ENCODE measurements at places on chromosomes 2 and 18.

DNA sequence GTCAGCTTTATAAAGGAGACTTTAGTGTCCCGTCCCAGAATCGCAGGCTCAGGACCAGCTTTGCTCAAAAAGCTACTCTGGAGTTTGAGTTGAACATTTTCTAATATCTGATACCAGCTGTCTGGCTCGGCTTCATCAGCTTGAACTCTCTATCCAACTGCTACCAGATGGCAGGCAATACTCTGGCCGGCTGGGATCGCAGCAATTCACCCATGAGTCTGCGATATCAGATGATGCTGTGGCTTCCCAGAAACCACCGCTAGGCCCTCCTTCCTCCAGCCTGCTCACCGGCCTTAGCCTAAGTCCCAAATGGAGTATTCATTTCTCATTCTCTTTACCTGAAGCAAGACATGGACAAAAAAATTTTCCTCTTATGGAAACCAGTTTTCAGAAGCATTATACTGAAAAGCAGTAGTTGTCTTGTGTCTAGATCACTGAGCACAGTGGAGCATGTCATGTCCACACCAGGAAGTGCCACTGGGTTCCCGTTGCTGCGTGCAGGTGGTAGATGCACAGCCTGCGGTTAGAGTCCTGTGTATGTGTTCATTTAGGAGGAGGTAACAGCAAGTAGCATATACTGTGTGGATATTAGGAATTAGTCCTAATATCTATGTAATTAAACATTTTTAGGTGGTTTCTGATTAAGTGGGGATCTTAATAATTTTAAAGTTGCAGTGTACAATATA lies 162.0 kb upstream of the SOX11 start:
- DNase-seq: no peak

DNA sequence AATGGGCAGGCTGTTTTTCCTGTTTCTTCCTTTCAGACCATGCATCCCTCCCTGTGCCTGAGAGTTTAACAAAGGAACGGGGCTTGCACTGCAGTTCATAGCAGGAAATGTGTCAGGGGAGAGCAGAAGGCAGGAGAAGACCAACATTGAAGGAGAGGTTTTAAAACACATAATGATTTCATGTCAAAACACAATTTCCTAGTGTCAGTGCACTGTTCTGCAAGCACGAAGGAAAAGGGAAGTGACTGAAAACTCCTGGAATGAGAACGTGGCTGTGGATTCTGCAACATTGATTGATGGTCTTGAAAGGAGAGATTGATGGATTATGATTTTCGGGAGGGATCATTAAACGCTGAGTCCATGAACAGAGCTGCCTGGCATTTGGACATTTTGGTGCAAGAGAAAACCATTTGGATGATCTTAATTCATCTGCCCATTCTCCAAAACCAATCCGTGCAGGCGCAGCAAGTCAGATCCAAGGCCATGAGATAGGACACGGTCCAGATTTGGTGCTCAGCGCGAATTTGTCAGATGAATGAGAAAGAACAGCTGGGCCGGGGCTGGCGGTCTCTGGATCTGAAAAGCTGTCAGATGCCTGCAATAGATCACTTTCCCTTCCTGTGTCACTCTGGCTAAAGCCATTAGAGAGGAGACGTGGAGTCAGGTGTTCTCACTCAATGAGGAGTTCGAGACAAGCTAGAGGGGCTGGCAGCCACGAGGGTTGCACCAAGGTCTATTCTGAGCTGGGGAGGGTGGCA lies 38.4 kb downstream of the C1QL2 start:
- DNase-seq: no peak

DNA sequence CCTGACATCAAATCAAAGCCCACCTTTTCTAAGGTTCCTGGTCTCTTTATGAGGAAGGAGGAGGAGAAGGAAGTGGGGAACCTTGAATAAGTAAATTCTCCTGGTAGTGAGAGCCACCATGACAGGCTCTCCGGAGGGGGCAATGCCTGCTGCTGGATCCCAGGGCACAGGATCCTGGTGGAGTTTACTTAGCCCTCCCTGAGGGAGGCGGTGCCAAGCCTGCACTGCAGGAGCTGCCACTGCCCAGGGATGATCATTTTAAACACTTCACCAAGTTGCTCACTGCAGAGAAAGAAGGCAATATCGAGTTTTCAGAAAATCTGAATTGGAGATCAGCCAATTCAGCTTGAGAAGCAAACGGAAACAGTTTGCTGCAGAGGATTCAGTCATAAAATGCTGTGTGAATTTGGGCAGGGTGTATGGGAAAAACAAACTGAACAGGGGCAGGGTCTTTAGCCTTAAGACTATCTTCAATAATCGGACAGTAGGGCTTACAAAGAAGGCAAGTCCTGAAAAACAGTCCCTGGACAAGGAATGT lies 200.7 kb downstream of the RAD51AP2 start:
- DNase-seq: no peak

GRCh38 chr2:62738981-62739936 lies 33.7 kb downstream of the EHBP1 start:
- no peak for DNase-seq

DNA sequence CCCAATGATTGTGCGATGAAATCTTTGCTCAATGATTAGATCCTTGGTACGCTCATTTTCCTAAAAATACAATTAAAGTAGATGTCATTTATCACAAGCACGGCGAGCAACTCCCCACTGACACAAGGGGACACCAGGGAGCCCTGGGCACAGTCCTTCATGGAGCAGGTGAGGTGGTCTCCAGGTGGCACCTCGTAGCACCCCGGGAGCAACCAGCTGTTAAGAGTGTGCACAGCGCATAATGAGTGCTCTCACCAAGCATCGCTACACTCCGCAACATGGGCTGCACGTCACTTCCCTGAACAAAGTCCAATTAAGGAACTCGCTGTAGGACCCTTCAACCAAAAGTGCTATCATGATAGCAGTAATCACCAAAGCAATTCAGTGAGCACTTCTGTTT lies 59.8 kb downstream of the ANO7 start:
- no peak for DNase-seq

- DNase-seq: no peak
Observed at GRCh38 chr18:33849731-33850130, 271.7 kb downstream of the ASXL3 start.

- peak; percentile 29 for DNase-seq
Observed at GRCh38 chr2:95270541-95271081, 3.6 kb upstream of the PROM2 start.

GRCh38 chr2:25159949-25160348 lies 8.4 kb downstream of the POMC start:
- no peak for DNase-seq

DNA sequence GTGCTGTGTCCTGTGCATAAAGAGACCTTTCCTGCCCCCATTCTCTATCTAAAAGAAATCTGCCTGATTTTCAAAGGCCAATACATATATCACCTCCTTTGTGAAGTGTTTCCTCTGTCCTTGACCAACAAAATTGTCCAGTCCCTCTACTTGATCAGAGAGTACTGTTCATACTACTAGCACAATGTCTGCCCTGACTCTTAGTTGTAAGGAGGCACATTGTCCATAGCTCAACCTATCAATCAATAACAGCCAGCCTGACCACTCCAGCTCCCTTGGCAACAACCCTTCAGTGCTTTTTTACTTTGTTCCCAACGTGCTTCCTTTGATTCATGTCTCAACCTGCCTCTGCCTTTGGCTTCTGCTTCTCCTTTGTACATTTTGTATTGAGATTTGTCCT lies 398.9 kb downstream of the TRIB2 start:
- DNase-seq: no peak

- no peak for DNase-seq
Observed at GRCh38 chr2:76672798-76673197, 849.4 kb downstream of the LRRTM4 start.

GRCh38 chr2:238947920-238948710 lies 100.2 kb downstream of the TWIST2 start:
- DNase-seq: peak; percentile 33

DNA sequence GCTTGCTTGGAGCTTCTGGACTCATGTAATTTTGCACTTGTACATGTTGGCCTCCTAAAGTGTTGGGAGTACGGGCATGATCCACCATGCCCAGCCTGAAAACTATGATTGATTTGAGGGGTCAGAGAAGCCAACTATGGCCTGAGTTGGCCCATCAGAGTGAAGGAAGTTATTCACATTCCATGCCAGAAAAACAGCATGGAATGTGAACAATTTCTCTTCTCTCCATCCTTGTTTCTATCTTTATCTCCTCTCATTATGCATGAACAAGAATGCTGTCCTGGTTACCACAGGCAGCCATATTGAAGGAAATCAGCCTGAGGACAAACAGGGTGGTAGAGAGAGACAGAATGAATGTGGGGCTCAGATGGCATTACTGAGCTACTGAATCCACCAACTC lies 3.5 kb upstream of the CD226 start:
- no peak for DNase-seq

DNA sequence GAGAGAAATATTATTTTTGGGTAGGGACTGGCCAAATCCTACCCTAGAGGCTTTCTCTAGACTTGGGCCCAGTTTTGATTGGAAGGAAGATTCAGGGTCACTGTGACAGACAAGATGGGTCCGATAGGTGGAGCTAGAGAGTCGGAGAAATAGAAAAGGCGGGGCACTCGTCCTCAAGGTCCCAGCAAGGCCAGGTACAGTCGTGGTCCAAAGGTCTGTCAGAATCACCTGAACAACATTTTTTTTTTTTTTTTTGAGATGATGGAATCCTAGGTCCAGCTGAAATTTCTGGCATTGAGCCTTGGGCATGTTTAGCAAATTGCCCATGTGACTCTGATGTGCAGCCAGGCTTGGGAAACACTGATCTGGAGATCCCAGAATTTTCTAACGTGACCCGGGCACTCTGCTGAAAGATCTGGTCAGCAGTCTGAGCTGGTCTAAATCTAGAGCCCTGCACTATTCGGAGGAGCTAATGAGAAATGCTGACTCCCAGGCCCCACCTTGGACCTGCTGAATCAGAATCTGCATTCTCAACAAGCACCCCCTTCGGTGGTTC lies 23.0 kb upstream of the NTSR2 start:
- peak; percentile 75 for DNase-seq

DNA sequence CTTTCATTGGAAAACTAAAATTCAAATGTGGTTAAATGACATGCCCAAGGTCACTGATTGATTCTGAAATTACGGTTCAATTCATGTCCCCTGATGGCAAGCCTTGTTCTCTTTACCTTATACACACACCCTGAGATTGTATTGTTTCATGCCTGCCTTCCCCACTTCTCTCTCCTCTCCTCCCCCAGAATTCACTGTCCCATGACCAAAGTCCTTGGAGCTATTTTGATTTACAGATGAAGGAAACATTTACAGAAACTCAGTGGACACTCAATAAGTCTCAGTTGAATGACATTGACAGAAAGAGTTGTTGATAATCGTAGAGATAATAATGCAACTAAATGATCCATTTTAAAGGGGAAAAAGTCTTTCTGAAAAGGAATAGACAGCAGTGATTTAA lies 33.1 kb upstream of the SIX2 start:
- no peak for DNase-seq

GRCh38 chr18:35192415-35192814 lies 48.4 kb upstream of the ZNF397 start:
- no peak for DNase-seq

GRCh38 chr2:216415541-216415940 lies 3.3 kb downstream of the SMARCAL1 start:
- no peak for DNase-seq

DNA sequence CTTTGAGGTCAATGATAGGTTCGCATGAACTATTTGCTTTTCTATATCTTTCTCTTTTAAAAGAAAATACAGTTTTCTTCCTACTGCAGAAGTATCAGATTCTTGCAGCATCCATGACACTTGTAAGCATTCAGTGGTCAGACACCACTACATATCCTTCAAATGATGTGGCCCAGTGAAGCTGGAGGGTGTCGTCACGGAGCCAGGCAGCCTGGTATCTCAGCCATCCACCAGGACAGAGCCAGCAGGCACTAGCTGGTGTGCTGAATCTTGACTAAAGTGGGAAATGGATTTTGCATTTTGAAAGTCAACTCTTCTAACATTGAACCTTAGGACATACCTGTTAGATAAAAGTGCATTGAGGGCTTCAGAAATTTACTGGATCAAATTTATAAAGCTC lies 5.4 kb downstream of the KLHL14 start:
- DNase-seq: no peak

Measured in activated CD8-positive, alpha-beta memory T cell treated with anti-CD3 and anti-CD28 coated beads, Interleukin-2, amount 10 ng/mL, durations not matched to agents 7 days and 5 days (primary cell).